ENCODE measurements at places on chromosomes 1 and 21. TPM values are rescaled to one million over a fixed set of nuclear protein-coding genes. Genes with fewer than 3 reads are reported as not detected.

The FABP3 gene
- total RNA-seq: 5,442 TPM

The KCNJ9 gene
- total RNA-seq: 0.29 TPM

The BNIPL gene
- 0.59 TPM for total RNA-seq

DNA sequence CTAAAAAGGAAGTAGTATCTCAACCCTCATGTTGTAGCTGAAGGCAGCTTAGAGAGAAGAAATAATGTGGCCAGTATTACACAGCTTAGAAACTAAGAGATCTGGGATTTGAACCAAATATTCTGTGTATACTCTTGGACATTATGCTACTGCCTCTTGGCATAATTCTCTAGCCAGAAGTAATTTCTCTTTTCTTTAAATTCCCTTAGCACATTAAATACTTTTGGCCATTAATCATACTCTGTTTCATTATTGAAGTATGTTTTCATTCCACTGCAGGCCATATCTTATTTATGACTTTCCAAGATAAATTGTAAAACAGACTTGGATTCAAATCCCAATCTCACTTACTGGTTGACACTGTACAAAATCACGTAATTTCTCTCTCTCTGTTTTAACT lies 181.3 kb upstream of the SPAG17 start:
- DNase-seq: no peak

DNA sequence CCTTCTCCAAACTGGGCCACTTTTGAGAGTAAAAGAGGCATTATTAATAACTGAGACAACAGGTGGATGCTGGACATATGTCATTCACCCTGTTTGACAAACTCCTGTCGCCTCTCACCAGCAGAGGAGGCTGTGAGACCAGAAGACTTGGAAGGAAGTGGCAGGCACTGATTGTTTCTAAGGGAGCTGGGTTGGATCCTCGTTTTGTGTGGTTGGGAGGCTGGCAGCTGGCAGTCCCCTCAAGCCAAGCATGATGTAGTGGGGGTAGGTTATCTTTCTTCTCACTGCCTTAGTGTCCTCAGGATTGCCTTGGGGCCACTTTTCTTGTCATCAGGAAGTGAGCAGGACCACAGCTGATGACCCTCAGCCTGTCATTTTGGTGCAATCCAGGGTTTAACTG lies 86.5 kb upstream of the KCNJ15 start:
- no peak for DNase-seq

All from heart left ventricle (tissue), 16 donors.